NCI-H1417 treated with DMSO at 0.1 percent for 48 hours (cell line): ENCODE measurements at places on chromosomes 7 and 10.
A peak's percentile ranks its signal among the peaks of the same experiment; 100 is the strongest.

GRCh38 chr7:132666774-132667172 lies 90.5 kb upstream of the PLXNA4 start:
- no peak for DNase-seq

- DNase-seq = no peak
Observed at GRCh38 chr7:158917818-158918217, 61.5 kb downstream of the DYNC2I1 start.

- no peak for DNase-seq
Observed at GRCh38 chr10:110510086-110510485, 12.4 kb downstream of the DUSP5 start.

DNA sequence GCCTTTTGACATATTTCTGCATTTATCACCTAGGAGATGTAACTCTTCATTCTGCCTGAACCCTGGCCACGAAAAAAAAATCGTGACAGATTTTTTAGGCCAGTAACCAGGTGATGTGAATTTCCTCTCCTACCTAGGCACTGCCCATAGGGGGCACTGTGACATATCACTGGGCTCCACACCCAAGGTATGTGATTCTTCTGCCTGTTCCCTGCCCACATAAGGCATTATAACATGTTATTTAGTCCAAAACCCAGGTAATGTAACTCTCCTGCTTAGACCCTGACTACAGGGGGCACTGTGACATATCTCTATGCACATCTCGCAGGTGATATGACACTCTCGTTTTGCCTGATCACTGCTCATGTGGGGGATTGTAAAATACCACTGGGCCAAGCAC lies 29.5 kb upstream of the ZNF107 start:
- DNase-seq = no peak

DNA sequence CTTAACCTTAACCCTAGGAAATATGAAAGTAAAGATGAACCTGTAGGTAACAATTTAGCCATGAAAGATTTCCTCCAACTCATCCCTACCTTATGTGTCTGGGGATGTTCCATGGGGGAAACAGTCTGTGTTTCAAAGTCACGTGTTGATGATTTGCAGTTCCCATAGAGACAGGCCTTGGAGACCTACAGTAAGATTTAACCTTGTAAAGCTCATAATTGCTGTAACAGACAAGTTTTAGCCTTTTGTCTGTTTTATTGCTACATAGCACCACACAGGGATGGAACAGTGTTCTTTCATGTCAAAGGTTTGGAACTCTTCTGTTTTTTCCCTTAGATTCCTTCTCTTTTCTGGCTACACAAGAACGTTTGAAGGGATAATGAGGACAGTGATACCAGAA lies 35.2 kb upstream of the ITGA8 start:
- DNase-seq = no peak

DNA sequence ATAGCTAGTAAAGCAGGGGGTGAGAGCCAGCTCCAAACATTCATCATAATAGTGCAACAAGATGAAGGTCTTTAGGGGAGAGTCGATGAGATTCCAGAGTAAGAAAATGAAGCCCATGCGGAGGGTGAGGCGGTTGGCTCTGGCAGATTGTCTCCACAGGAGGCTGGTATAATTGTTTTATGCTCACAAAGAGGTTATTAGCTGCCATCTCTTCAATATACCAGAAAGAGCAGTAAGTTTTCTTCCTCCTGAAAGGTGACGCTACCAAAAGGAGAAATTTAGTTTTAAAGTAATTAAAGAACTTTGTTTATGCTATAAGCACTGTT lies 59.2 kb upstream of the KCNIP2 start:
- no peak for DNase-seq

DNA sequence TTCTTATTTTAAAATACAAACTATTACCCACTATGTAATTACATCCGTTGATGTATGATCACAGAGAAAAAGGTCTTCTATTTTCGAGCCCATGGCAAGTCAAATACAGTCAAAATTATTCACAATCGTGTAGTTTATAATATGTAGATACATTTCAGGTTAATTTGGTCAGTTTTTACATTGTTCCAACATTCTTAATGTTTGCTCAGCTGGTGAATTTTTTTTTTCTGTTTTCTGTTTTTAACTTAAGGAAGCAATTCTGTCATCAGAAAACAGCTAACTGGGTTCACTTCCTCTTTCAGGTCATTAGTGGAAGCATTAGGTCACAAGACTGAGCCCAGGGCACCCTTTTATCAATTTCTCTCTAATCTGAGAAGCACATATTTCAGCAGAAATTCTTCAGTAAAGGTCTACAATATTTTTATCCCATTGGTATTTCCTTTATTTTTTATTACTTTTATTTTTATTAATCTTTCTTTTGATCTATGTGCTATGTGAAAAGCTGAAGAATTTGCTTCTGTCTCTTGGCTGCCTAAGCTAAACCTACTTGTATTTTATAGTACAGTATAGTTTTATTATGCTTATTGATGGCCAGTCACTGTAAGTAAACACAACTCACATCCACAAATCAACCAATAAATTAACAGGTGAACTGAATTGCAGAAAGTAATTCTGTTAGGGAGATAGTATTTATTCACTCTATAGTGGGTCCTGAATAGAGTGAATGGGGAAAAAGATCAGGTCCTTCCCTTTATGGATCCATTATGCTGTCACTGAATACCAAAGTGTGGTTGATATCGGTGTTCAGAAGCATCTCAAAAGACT lies 84.6 kb downstream of the ICA1 start:
- no peak for DNase-seq

GRCh38 chr7:36204929-36205635 lies 52.0 kb downstream of the EEPD1 start:
- DNase-seq = no peak

GRCh38 chr10:34526758-34527730 lies 288.1 kb downstream of the PARD3 start:
- DNase-seq = no peak

DNA sequence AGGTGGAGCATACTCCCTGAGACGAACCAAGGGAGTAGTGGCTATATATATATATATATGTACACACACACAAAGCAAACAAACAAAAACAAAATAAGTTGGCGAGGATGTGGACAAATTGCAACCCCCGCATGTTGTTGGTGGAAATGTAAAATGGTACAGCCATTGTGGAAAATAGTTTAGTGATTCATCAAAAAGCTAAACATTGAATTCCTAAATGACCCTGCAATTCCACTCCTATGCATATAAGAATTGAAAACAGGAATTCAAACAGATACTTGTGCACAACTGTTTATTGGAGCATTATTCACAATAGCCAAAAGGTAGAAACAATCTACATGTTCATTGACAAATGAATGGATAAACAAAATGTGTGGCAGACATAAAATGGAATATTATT lies 407.9 kb downstream of the KCNMA1 start:
- no peak for DNase-seq

DNA sequence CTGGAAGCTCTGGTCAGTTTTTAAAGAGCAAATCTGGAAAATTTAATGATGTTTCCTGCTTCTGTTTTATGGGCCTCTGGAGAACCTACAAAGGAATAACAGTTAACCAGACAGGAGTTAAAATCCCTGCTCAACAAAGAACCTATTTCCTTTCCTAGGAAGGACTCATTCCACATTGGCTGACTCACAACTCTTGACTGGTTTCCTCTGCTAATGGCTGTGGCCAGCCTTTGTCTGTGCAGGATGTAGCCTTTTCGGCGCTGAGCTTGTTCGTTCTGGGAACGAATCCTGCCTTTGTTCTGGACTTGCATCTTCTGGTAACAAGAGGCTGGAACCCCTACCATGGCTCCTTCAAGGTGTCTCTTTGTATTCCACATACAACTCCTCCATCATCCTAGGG lies 112.8 kb upstream of the PDCD4 start:
- no peak for DNase-seq

- peak; percentile 50 for DNase-seq
Observed at GRCh38 chr10:131226446-131227162, 84.9 kb downstream of the TCERG1L start.

DNA sequence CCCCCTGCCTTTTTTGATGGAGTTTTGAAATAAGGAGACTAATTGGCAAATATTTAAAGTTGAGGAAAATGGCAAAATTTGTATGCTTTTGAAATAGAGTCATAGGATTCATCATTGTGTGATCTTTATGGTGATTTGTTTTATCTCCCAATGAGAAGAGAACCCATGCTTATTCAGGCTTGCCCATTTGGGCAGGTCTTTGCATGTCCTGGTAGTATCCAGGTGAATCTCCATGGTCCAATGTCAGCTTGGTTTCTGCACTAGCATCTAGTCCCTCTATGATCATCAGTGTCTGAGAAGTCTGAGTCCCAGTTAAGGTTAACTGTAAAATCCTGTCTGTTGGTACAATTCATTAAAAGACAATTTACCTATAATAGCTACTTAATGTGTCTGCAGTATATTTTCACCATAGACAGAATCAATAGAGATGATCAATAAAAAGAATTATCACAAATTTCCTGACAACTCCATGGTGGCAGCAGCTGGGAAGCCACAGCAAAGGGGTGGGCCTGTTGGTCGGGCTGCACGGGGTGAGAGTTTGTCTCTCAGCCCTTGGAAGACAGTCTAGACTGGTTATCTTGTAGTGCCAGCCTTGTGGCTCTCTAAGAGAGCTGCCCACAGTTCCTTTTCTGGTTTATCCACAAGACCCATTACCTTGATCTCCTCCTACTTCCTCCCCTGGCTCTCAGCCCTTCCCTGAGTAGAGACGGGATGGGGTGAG lies 22.2 kb upstream of the BMPER start:
- DNase-seq = no peak

GRCh38 chr7:143256932-143257331 lies 6.3 kb upstream of the GSTK1 start:
- no peak for DNase-seq

DNA sequence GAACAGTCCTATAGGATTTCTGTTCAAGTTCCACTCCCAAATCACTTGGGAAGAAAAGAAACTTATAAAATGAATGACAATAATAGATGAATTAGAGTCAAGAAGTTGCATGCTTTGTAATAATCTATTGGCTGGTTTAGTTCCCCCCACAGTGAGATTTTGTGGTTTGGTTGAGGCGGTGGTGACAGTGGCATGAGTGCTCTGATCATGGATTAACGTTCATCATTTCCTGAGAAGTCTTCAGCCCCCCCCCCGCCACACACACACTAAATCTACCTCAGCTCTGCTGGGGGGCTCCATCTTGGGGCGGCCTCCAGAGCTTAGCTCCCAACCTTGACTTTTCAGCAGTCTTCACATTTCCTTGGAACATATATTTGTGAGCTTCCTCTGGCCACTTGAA lies 121.7 kb downstream of the ABCA13 start:
- DNase-seq = no peak

GRCh38 chr10:33235251-33235884 lies 99.1 kb downstream of the NRP1 start:
- DNase-seq = no peak

- DNase-seq = no peak
Observed at GRCh38 chr7:132207211-132207610, 369.1 kb downstream of the PLXNA4 start.

DNA sequence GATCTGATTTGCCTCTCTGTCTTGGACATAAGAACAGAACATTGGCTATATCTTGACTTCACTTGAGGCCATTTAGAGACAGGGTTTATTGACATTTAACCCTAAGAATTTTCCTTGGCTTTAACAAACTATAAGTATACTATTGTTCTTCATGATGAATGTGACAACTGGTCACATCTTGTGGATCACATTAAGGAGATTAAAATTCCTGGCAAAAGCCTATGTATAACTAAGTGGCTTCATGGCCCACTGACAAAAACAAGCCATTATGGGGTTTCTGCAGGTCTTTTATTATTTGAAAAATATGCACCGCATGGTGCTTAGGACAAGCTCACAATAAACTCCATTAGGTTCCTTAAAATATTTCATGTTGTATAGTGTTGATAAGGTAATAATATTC lies 54.8 kb downstream of the THNSL1 start:
- no peak for DNase-seq

GRCh38 chr7:40138973-40139372 lies 4.2 kb downstream of the SUGCT start:
- no peak for DNase-seq

DNA sequence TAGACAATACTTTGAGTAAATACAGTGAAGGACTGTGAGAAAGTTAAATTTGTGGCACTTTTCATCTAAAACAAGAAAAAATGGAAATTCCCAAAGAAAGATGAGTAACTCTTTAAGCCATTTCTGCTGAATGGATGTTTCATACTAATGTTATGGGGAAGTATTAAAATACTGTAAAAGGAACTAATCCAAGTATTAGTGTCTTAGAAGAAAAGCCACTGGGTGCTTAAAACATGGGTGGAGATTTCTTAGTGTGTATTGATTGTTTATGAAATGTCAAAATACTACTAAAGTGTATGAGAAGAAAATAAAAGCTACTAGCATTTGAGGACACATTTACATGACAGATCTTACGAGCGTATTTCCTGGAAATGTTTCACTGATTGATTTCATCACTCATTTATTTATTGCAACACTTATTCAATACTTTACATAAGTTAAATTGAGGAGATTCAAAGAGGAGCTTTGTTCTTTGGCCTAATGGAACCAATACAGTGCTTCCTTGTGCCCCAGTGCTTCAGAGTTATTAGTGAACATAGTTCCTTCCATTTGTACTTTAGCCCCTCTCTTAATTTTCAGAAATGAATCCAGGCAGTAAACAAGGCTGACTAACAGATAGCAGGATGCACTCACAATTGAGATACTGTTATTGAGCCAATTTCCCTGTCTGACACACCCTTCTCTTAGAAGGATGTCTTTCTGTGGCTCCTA lies 155.5 kb upstream of the AHR start:
- no peak for DNase-seq

GRCh38 chr7:47901542-47901941 lies 46.7 kb downstream of the PKD1L1 start:
- DNase-seq = no peak

DNA sequence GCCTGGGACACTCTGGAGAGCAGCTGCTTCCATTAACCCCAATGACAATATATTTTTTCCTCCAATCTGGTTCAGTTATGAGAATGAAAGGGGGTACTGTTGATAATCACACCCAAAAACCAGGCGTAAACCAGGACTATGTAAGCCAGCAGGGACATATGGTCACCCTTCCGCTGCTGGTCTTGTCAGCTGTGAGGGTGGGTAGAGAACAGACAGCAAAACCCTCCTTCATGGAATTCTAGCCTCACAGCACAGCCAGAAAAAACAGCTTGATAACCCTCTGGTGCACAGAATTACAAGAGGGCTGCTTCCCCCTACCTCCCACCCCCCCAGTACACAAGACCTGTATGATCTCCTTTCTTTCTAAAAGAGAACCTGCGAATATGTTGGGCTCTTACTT lies 368.8 kb upstream of the ZMIZ1 start:
- no peak for DNase-seq

GRCh38 chr10:29951441-29951931 lies 107.9 kb downstream of the JCAD start:
- no peak for DNase-seq

DNA sequence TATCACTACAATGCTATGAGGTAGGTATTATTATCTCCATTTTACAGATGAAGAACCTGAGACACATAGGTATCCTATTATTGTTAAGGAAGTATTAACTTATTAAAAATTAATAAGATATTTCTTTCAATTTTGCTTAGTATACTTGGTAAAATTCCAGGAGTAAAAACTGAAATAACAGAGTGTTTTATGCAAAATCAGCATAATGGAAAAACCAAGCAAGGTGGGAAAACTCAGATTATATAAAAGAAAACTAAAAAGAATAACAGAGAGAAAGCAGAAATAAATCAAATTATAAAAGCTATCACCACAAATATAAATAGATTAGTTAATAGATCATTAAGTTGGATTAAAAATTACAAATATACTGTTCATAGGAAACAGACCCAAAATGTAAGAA lies 82.0 kb downstream of the CPXM2 start:
- DNase-seq = no peak
